AG09319 (cell line): ENCODE measurements at places on chromosomes 5 and 9.

DNA sequence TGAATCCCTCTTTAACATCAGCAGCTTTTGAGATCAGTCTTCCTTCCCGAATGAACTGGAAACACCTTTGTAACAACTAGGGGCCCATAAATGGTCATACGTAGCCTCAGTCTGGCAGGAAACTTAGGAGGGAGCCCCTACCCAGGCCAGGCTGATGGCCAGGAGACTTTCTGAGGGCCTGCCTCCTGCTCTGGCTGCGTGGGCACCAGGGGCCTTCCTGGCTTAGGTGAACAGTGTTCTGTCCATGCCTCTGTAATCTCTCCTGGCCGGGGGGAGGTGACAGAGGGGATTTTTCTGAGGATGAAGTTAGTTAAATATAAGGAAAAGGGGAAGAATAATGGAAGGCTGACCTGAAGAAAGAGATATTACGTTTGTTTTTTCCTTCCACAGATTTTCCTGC, 843 bp upstream of the FSTL4 start:
- no peak for DNase-seq

GRCh38 chr5:18932081-18932480, 1055.9 kb downstream of the CDH18 start:
- DNase-seq: no peak

- DNase-seq: no peak
Observed at GRCh38 chr5:52469835-52470234, 317.9 kb upstream of the ITGA1 start.

- no peak for DNase-seq
Observed at GRCh38 chr5:177409043-177409801, at the start of gene F12. TSS of gene F12 (minus strand) at chr5:177409564. CDS start at chr5:177409527, 37 bp downstream.

- no peak for DNase-seq
Observed at GRCh38 chr5:58776559-58776958, 193.7 kb downstream of the RAB3C start.

DNA sequence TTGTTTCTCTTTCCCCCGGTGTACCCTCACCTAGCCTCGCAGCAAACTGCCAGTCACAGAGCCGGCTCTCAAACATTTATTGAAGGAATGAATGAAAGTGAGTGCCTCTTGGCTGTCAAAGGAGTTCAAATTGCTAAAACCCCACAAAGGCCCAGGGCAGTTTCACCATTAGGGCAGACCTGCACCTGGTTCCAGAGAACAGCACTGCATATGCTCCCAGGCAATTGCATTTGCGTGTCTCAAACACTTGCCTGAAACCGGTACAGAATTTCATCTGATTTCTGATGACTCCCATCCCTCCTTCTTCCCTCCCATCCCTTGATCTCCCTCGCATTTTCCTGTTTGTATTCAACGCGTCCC, 165.6 kb upstream of the ZNF462 start:
- no peak for DNase-seq
